Stimulated activated naive CD4-positive, alpha-beta T cell treated with Interleukin-2 at 50 U/mL for 16 hours (primary cell): ENCODE measurements at places on chromosomes 6 and 20.

DNA sequence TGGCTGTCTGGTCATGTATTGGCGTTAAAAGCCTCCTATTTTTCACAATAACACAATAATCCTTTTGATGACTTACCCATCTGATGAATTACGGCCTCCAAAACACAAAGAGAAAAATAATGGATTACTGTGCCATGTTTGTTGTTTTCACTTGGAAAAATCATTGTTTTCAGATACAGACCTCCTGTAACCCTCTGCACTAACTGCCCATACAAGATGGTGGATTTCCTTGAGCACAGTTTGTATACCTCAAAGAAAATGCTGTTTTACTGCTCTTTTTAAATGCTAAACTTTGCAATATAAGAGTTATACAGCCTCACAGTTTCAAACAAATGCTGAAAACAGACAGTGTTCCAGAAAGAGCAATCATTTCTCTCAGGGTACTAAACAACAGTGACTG lies 61.0 kb downstream of the SMLR1 start:
- DNase-seq: no peak

DNA sequence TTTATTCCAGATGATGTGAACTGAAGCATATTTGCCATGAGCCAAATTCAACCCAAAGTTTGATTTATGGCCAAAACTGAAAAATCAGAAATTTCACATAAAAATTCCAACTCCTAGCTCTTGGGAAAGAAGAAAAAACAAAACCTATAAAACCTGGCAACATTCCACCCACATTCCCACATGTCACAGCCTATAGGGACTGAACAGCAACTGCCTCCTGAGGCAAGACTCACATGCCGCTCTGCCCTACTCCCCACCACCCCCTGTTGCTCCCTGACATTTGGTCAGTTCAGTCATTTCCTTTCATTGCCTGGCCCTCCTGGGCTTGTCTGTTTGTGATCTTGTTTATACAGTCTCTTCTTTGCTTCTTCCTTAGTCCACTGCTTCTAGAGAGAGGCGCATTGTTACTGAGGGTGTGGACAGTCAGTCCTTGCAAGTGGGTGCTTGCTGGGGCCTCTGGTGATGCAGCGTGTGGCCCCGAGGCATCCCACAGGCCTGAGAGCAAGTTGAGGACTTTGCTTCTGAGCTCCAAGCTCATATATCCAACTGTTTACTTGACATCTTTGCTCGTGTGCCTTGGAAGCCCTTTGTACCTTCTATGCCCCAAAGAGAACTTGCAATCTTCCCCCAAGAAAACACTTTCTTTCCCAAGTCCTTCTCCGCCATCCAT lies 31.4 kb downstream of the NFATC2 start:
- DNase-seq: no peak

GRCh38 chr6:20432692-20433091 lies 31.0 kb downstream of the E2F3 start:
- no peak for DNase-seq

- no peak for DNase-seq
Observed at GRCh38 chr6:39075807-39076622, 27.4 kb downstream of the GLP1R start.
